ENCODE measurements at places on chromosomes 6 and 20.

DNA sequence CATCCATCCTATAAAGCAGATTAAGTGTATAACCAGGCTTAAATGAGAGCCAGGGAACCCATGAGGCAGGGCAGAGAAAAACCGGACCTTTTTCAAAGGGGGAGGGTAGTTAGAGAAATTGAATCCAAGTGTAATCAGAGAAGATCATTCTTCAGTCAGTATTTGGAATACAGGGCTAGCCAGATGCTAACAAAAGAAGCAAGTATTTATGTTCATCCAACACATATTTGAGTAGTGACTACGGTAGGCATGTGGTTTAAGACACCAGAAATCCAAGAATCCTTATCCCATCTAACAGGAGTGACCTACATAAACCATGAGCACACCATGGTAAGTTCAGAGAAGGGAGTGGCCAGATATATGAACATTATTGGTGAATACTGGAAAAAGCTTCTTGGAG, 46.8 kb upstream of the FAM83C start:
- DNase-seq: no peak

DNA sequence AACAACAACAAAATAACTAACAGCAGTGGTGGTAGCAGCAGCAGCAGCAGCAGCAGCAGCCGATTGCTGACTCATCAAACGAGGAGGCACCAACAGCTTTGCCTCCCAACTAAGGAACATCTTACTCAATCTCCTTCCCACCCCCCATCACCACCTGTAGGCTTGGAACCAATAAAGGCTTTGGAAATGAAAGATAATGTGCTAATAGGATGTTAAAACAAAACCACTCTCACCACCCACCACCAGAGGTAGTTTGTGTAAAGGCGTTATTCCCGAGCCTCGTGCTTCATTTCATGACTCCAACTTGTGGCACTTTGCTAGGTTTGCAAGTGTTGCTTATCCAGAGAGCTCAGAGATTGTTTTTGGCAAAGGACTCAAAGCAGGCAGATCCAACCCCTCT, 346.5 kb downstream of the CD83 start:
- peak; percentile 64 for DNase-seq

DNA sequence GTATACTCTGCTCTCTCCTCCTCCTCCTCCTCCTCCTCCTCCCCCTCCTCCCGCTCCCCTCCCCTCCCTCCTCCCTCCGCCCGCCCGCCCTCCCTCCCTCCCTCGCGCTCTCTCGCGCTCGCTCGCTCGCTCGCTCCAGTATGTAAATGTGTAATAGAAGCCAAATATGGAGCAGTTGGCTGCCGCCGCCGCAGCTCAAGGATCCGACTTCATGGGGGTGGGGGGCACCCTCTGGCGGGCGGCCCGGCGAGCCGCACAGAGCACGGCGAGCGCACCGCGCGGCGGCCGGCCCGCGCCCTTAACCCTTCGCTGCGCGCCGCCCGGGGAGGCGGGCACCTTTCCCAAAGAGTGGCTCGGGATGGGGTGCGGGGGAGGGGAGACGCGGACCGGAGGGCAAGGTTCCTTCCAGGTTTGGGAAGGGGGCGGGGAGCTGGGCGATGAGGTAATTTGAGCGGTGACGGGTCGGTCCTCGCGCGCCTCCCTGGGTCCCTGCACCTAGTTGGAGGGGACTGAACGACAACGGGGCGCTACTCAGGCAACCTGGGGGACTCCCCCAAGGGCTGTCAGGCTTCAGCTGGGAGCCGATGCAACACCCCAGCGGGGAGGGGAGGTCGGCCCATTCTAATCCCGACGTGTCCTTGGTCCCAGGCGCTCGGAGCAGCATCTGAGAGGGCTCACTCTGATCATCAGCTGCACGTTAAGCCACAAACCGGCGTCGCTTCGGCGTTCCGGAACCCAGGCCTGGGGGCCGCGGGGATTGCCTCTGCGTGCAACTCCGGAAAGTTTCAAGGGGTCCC, 409 bp upstream of the ATXN1 start:
- peak; percentile 70 for DNase-seq

DNA sequence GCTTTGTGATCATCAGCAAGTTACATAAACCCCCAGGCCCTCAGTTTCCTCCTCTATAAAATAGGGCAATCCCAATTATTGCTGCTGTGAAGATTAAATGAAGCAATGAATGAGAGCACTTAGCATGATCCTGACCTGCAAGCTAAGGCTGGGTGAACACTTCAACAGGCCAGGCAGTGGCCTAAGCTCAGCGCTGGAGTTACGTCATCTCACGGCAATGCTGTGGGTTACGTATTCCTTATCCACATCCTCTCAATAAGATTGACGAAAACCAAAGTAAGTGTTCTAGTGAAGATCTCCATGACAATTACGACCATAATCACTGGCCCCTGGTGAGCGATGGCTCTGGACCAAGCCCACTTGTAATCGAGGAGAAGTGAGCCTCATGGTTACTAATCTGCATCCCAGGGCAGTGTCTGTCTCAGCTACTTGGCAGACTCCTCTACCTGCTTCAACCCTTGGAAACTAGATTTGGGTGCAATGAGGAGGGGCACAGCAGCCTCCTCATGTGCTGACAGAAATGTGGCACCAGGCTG, 274.1 kb upstream of the ARID1B start:
- no peak for DNase-seq

DNA sequence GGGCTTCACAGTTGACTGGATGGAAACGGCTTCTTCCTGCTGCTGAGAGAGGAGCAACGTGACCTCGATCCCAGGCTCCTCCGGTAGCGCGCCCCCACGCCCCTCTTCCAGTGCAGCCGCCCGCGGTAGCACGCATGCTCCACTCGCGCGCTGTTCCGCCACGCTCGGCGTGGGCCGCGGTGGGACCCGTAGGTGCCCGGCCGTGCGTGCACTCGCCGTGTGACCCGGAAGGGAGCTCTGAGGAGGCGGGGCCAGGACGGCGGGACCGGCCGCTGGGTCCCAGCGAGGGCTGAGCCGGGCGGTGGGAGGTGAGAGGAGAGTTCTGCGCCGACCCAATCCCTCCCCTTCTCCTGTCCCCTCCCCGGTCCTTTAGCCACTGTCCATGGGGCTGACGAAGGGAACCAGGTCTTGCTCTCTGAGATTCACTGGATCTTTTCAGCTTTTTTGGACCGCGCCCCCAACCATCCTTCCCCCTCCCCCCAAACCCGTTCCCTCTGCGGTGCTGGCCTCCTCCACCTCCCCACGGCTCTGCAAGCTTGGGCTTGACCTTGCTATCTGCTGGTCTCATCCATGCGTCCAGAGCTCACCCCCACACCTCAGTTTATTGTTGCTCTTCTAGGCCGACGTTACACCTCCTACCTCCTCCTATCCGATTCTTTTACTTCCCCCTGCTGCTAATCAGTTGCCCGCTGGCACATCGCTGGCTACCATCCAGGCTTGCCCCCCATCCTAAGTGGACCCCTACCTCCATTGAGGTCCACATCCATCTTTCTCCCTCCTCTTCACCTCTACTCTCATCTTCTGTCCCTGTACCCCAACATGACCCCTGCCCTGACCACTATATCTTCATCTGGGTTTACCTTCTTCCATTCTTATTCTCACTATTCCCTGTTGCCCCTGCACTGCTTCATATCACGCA, at the start of gene CUL9:
CUL9 (plus strand) TSS at position 255 of the 919 bp plus-strand sequence. CDS start 2,115 bp downstream, outside the sequence.
- no peak for DNase-seq

DNA sequence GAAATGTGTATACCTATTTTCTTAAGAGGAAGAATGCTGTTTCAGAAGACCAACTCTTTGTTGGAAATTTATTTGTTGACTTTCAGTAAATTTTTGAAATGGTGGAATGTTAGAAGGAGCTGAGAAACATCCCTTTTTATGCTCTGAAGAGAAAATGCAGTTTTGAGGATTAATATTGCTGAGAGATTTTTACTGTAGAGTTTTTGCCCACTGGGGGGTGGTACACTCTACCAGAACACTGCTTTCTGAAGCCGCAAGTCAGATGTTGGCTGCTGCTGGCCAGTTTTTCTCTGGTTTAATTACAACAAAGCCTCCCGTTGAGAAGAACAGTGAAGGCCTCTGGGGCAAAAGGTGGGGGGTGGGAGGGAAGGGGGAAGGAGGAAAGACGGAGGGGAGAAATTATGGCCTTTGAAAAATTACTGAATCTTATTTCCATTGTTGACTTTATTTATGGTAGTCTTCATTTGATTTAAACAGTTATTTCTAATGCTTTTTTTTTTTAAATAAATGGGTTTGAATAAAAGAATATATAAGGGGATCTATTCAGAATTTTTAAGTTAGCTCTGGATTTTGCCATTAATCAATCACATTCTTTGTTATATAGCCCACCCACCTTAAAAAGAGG, 3.0 kb downstream of the FLRT3 start:
- DNase-seq: peak; percentile 15

DNA sequence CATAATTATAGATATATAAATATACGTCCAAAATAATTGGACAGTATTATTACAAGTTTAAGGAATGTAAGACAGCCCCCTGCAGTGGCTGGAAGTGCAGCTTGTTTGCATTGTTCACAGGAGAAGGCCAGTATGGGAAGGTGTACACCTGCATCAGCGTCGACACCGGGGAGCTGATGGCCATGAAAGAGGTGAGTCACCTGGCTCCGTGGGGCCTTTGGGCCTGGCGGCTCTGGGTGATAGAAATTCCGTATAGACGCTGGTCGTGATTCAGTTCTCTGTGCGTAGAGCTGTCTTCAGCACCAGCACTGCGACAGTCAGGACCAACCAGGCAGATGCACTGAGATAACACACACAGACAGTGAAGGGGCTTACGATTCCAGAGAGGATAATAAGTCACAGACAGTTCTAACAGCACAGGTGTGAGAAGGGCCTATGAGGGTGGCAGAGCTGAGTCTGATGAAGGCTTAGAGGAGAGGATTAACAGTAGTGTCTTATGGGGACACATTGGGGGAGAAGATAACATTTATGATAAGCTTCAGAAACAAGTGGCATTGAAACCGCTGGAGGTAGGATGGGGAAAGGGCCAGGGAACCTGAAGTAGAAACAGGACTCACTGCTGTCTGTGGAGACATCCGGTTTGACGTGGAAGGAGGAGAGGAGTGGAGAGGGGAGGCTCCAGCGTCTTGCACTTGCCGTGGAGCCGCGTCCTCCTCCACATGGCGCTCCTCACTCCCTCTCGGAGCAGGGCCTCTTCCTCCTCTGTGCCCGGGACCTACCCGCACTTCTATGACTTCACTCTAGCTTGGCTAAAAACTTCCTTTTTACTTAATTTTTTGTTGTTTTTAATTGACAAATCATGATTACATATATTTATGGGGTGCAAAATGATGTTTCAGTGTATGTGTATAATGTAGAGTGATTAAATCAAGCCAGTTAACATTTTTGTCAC, 116.5 kb downstream of the MAP3K4 start:
- no peak for DNase-seq

GRCh38 chr6:25070547-25071366, 135.0 kb upstream of the RIPOR2 start:
- peak; percentile 50 for DNase-seq

- DNase-seq: no peak
Observed at GRCh38 chr6:109441069-109441816, 719 bp downstream of the SMPD2 start.

GRCh38 chr20:62702895-62703852, 5.5 kb upstream of the NTSR1 start:
- peak; percentile 68 for DNase-seq

- no peak for DNase-seq
Observed at GRCh38 chr6:27980111-27980510, 23.1 kb downstream of the OR2B6 start.
